Transverse colon (tissue), 4 donors: ENCODE measurements at places on chromosomes 11 and 22. TPM values are rescaled to one million over a fixed set of nuclear protein-coding genes. Genes with fewer than 3 reads are reported as not detected.

TUBGCP6 gene
- 110 TPM for total RNA-seq

HBB gene
- total RNA-seq = not detected

OSBPL5 gene
- total RNA-seq = 37.3 TPM

IL18 gene
- total RNA-seq = 18.1 TPM

WNT7B gene
- not detected for total RNA-seq

USP47 gene
- total RNA-seq = 57.8 TPM

CEND1 gene
- total RNA-seq = not detected

OR4A16 gene
- not detected for total RNA-seq

PTPRJ gene
- total RNA-seq = 28.9 TPM

RFPL3 gene
- total RNA-seq = not detected

AAMDC gene
- 14.4 TPM for total RNA-seq

DBX1 gene
- not detected for total RNA-seq

TKFC gene
- 35.9 TPM for total RNA-seq

OSM gene
- not detected for total RNA-seq

HPX gene
- not detected for total RNA-seq

MRGPRX4 gene
- not detected for total RNA-seq

APOL5 gene
- not detected for total RNA-seq

KRTAP5-2 gene
- total RNA-seq = not detected

ANO9 gene
- 129 TPM for total RNA-seq
